A549 treated with AZD2906 at 1 μM for 4 hours (cell line): ENCODE measurements at places on chromosomes 12 and 14. TPM values are rescaled to one million over a fixed set of nuclear protein-coding genes. Genes with fewer than 3 reads are reported as not detected.

Gene CLMN
- 4.8 to 8.1 TPM (median 6.9 TPM) in 5 replicates for total RNA-seq

Gene SERPINA9
- total RNA-seq = 0.07 to 0.09 TPM in 2 of 5 replicates, not detected in the others

Gene LRP1-AS
- total RNA-seq = not detected in 5 replicates

Gene AACS
- 20.1 to 20.9 TPM (median 20.6 TPM) in 5 replicates for total RNA-seq

Gene SLCO1C1
- total RNA-seq = 0.06 TPM in 1 of 5 replicates, not detected in the others

Gene IQSEC3
- 0.02 to 0.16 TPM (median 0.05 TPM) in 5 replicates for total RNA-seq

Gene SDSL
- 24.5 to 31.5 TPM (median 27.4 TPM) in 5 replicates for total RNA-seq

Gene KITLG
- total RNA-seq = 13.5 to 19.2 TPM (median 15.0 TPM) in 5 replicates

Gene TGM1
- 0.93 to 1.8 TPM (median 1.1 TPM) in 5 replicates for total RNA-seq

Gene FGD6
- total RNA-seq = 9.3 to 13.3 TPM (median 12.1 TPM) in 5 replicates

Gene CDCA3
- total RNA-seq = 72.8 to 80.0 TPM (median 76.6 TPM) in 5 replicates

Gene MYRFL
- total RNA-seq = 0.05 TPM in 2 of 5 replicates, not detected in the others

Gene PCED1B
- total RNA-seq = 13.8 to 18.8 TPM (median 16.5 TPM) in 5 replicates

Gene SNRPF
- 101 to 140 TPM (median 119 TPM) in 5 replicates for total RNA-seq

Gene MYH6
- 0.08 to 0.17 TPM (median 0.10 TPM) in 5 replicates for total RNA-seq

Gene SDR9C7
- 0.03 to 0.08 TPM (median 0.05 TPM) in 4 of 5 replicates, not detected in the other for total RNA-seq

Gene TPH2
- not detected in 5 replicates for total RNA-seq

Gene DHRS7
- 78.6 to 88.1 TPM (median 80.3 TPM) in 5 replicates for total RNA-seq

Gene PRB2
- not detected in 5 replicates for total RNA-seq

Gene C12orf50
- total RNA-seq = 0.14 TPM in 1 of 5 replicates, not detected in the others

Gene GPR162
- 0.26 to 0.41 TPM (median 0.33 TPM) in 5 replicates for total RNA-seq

Gene A2M
- total RNA-seq = 0.14 to 0.24 TPM (median 0.14 TPM) in 4 of 5 replicates, not detected in the other

Gene NOVA1
- total RNA-seq = 3.4 to 4.7 TPM (median 3.9 TPM) in 5 replicates

Gene PELI2
- 0.85 to 1.6 TPM (median 1.2 TPM) in 5 replicates for total RNA-seq

Gene RPL10L
- not detected in 5 replicates for total RNA-seq

Gene SERPINA1
- total RNA-seq = 1.1 to 3.0 TPM (median 2.4 TPM) in 5 replicates

Gene TFCP2
- 17.9 to 19.3 TPM (median 18.7 TPM) in 5 replicates for total RNA-seq

Gene DHRS2
- total RNA-seq = 5.8 to 7.6 TPM (median 5.9 TPM) in 5 replicates

Gene KRT83
- 3.3 to 6.3 TPM (median 5.5 TPM) in 5 replicates for total RNA-seq

Gene IFI27
- 0.92 to 1.5 TPM (median 1.4 TPM) in 5 replicates for total RNA-seq

Gene RNASE7
- total RNA-seq = not detected in 5 replicates

Gene KERA
- not detected in 5 replicates for total RNA-seq

Gene UNC119B
- total RNA-seq = 24.3 to 27.1 TPM (median 25.7 TPM) in 5 replicates

Gene MMP19
- 0.35 to 0.85 TPM (median 0.39 TPM) in 5 replicates for total RNA-seq
